Stimulated activated CD8-positive, alpha-beta memory T cell treated with anti-CD3 and anti-CD28 coated beads, Interleukin-4, amount 100 ng/mL, for 1 hour (primary cell): ENCODE measurements at places on chromosomes 6 and 20.

GRCh38 chr20:24452016-24452415 is 17.4 kb upstream of the SYNDIG1 start:
- DNase-seq: no peak

DNA sequence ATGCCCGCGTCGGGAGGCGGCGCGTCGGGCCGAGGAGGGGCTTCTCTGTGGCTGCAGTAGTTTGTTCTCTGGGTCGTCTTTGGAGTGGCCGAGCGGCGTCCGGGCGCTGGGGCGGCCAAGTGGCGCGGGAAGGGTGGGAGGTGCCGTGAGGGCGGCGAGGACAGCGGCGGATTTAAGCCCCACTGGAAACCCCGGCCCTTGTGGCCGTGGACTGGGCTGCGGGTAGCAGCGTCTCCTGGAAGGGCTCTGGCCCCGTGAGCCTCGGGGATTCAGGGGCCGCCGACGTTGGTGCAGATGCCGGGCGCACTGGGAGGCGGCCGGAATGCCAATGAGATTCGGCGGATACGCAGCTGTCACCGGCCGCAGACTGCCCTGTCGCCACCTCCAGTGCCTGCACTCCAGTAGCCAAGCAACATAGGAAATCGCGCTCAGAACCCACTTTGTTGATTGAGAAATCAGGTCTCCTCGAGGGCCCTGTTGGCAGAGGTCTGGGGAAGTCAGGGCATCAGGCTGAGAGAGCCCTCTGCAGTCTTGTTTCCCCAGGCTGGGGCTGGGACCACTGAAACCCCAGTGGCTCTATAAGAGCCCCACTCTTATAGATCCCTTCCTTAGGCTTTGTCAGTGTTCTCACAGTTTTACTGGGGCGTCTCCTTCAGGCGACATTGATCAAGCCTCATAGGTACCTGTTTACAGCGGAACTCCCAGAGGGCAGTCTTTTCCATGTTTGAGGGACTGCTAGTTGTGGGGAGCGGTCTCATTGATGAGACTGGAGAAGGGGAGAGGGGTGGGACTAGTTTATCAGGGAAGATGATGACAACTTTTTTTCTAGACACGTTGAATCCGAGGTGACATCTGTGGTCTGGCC is 642 bp downstream of the GZF1 start:
- peak; percentile 23 for DNase-seq

- DNase-seq: no peak
These were observed 33.7 kb upstream of the GPR6 start for GRCh38 chr6:109944448-109944847.

GRCh38 chr6:25297039-25297441 is 17.9 kb downstream of the CARMIL1 start:
- no peak for DNase-seq

DNA sequence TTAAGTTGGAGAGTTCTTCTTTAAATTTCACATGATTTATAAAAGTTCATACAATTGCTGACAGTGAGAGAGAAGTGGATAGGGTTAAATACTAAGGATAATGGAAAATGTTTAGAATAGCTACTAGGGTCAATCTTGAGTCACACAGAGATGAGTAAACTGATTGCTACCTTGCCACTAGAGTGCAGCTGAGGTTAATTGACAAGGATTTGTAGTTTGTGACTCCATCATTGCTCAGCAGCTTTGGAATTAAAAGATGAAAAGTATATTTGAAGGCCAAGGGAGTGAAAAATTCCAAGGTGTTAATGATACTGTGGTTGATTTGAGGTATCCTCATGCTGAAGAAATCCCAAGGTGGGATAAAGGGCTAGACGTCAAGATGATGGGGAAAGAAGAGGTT is 524.0 kb downstream of the UTRN start:
- DNase-seq: no peak

DNA sequence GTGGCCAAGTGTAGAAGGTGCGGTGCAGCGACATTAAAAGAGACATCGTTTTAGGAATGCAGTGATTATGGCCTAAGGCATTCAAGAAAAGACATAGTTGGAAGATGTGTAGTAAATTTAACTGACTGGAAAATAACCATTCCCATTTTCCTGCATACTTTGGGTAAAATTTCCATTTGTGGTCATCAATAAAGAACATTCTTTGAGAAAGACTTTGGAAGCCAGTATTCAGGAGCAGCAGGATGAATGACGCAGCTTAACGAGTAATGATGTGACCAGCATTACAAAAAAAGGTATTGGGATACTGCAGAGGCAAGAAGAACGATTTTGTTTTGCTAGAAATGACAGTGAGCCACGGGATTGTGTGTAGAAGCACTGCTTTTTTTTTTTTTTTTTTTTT is 7.0 kb upstream of the RWDD1 start:
- DNase-seq: no peak

GRCh38 chr6:118786596-118787453 is 107.1 kb upstream of the ASF1A start:
- DNase-seq: no peak

DNA sequence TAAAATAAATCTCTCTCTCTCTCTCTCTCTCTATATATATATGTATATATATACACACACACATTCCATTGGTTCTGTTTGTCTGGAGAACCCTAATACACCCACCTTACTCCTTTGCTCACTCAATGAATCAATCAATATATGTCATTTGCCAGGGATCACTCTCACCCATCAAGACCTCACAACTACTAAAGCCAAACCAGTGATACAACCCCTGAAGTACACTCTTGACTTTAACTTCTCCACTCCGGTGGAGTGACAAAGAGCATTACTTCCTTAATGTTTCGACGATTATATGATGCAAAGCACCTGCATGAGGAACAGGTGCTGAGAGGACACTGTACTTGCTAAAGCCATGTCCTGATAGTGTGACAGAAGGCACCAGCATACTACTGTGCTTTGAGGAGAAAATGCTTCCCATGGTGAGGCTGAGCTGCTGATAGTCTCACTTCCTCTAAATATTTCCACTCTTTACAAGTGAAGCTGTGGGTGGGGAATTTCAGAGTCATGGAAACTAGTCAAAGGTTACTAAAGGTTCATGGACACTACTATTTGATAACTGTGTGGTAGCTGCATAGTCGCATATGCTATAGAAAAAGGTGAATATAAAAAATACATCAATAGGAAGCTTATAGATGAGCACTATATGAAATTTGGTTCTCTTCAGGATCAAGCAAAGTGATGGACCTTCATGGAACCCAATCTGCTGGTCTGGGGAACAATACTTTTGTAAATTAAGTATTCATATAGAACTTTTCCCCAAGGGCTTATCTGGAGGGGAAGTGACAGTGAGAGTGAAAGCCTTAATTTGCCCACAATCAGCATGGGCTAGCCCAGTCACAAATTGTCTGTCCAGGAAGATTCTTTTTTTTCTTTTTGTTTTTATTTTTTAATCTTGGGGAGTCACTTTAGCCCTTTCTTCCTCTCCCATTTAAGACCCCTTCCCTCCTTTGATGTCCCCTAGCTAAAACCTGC is 141.9 kb upstream of the NEDD9 start:
- DNase-seq: no peak
